ENCODE measurements at places on chromosomes 3 and 15.

- DNase-seq = no peak
Observed at GRCh38 chr15:73374604-73375003, 5.8 kb upstream of the HCN4 start.

- DNase-seq = no peak
Observed at GRCh38 chr3:64650096-64650622, 37.6 kb downstream of the ADAMTS9 start.

GRCh38 chr15:33742800-33743199 lies 225.5 kb upstream of the CHRM5 start:
- DNase-seq = no peak

- no peak for DNase-seq
Observed at GRCh38 chr3:125179143-125179883, 33.2 kb downstream of the SLC12A8 start.

DNA sequence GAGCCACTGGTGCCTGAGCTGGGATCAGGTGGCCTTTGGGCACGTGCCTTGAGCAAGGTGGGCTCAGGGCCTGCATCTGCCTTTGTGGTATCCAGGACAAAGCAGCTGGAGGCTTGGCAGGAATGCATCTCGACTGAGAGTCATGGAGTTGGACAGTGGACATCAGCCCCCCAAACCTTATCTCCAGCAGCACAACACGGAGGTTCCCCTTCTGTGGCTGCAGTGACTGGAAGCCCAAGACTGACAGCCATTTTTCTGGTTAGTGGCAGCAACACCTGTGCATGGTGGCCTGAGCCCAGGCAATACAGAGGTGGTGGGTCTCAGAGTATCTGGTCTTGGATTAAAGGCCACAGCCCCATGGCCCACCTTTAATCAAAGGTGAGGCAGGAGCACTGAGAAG lies 27.8 kb upstream of the TSEN2 start:
- DNase-seq = no peak

GRCh38 chr3:52792961-52793695 lies 1.5 kb upstream of the ITIH3 start:
- DNase-seq = no peak

GRCh38 chr15:101092156-101092866 lies 159.5 kb downstream of the CHSY1 start:
- DNase-seq = no peak

GRCh38 chr15:79051941-79052731 lies 38.4 kb downstream of the RASGRF1 start:
- no peak for DNase-seq

DNA sequence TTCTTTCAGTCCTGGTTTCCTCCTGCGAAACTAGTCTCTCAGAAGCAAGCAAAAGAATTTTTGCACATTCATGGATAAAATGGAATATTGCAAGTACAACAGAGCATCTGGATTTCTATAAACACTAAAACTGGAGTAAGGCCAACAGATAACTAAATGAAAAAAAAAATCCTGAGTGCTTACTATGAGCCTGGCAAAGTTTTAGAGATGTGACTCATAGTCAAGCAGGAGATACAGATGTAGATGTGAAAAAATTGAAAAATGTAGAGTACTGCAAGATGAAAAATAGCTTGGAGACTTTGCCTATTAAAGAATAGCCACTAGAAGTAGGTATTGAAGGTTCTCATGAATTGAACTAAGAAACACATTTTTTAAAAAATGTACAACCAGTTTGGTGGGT lies 397.4 kb downstream of the OTOL1 start:
- DNase-seq = no peak

GRCh38 chr15:54719325-54719724 lies 477.4 kb downstream of the RSL24D1 start:
- no peak for DNase-seq

DNA sequence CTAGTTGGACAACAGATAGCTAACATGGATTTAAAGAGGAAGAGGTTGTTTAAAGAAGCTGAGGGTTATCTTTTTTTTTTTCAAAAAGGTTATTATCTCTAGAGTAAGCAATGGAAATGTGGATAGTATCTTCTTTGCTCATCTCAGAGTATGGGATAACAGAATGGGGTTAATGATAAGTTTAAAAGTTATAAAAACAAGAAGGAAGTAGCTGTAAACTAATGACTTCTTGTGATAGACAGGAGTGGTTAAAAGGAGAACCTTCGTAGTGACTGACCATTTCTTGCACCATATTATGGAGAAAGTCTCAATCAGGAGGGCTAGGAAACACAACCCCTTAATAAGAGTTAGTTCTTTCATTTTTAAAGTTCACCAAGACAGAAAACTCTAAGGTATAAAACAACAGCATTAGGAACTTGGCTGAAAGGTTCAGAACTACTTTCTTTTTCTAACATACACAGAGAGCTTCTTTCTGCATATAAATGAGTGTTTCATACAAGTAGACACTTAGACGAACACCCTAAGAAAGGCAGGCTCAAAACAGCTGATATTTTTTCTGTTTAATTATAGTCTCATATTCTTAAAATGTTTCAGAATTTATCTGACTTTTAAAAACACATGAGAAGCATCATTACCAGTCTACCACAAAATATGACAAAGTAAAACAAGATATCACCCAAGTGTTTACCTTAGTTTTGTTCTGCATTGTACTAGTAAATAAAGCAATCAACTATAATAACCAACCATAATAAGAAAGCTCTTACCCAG lies 140.0 kb downstream of the MEIS2 start:
- DNase-seq = no peak

DNA sequence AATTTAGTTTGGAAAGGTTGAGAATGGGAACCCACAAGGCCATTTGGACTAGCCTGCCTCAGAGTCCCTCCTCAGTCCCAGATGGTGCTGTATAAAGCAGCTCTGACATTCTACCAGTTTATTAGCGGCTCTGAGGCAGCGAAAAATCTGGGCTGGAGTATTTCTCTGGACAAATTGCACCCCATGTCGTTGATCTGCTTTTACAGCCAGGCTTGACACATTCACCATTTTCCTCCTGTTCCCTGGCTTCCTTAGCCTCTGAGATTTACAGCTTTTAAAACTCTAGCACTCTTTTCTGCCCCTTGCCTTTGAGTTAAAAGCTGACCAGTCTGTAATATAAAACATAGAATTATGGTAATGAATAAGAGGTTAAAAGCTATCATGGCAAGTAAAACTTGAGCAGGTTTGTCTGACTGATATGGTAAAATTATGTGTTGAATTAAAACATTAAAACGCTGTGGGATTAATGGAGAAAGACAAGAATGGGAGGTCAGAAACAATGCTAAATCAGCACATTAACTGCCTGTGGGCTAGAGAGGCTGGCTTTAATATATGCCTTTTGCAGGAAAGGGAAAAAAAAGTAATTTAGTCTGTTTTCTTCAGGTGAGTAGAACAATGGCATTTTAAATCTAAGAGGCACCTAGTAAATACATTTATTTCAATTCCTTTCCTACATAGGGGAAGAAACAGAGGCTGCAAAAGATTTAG lies 131.2 kb downstream of the MCTP2 start:
- DNase-seq = no peak

DNA sequence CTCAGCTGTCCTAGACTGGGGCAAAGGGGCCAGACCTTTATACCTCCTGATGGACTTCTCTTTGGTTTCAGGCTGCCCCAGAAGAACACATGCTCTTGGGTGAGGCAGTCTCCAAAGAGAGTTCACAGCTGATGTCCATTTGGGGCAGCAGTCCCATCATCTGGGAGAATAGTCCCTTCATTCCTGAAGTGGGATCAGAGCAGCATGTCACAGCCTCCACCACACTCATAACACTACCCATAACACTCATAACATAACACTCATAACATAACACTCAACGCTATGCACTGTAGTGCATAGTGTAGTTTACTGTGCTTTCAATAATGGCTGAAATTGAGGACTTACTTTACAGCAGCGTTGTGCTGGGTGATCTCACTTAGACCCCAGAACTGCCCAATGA lies 36.7 kb upstream of the PLCL2 start:
- no peak for DNase-seq

- DNase-seq = no peak
Observed at GRCh38 chr3:12227833-12228232, 61.0 kb upstream of the PPARG start.

DNA sequence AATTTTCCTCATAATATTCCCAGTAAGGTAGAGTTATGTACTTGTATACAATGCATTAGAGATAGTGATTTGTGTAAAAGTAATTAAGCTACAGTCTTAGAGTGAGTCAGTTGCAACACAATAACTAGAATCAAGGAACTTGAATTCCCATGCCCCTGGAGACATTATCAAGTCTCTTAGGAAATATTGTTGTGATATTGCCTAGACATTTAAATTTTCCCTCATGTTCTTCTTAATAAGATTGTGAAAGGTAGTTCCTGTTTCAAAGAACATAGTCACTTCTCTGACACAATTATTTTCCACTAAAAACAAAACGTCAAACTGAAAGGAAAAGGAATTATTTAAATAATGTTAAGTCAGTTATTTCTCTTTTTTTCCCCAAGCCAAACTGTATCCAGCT lies 13.0 kb upstream of the ATP1B3 start:
- no peak for DNase-seq

DNA sequence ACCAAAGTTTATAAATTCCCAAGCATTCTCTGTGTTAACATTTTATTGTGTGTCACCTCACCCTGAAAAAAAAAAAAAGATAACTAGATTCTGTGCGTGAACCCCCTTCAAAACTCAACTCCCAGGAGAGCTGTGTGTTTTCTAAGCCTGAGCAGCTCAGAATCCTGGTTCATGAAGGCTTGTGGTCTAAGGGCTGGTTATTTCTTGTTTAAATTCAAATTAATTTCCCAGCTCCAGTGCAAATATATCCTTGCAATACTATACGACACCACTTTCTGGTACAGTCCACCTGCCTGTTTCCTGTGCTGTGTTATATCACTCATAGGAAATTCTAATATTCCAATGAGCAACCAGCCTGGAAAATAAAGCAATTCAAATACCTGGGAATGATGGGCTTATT lies 23.4 kb upstream of the MYZAP start:
- DNase-seq = no peak

DNA sequence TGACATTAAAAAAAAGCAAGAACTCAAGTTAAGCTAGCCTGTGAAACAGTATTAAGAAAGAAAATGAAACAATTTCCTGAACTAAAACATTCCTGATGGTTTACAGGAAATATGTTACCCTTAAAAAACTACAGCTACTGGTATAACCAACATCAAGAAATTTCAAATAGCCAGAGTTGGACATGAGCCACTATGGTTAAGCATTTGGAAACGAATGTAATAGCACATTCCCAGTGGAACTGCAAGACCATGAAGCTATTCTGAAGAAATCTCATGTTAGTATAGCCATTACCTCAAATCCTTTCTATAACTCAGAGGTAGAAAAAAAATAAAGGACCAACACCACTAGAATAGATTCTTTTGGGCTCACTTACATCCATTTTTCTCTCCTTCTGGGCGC lies 30.2 kb downstream of the CPNE4 start:
- no peak for DNase-seq

DNA sequence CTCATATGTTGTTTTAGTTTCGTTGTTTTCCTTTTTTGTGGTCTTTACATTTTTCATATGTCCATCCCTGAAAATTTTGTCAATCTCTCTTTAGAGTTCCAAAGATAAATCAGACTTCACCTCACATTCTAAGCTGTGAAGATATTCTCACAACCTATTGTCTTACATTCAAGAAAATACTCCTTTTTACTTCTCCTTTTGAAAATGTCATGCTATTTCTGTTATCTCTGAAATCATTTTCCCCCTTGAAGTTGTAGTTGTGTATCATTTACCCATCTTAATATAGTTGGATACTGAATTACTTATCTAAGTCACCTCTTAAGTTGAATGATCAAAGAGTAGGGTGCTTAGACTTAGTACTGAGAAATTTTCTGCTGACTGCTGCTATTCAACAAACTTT lies 74.3 kb downstream of the DCUN1D1 start:
- DNase-seq = no peak

- no peak for DNase-seq
Observed at GRCh38 chr15:43489191-43489590, 3.8 kb downstream of the TP53BP1 start.

- DNase-seq = no peak
Observed at GRCh38 chr3:127438371-127438770, 150.5 kb upstream of the PRR20G start.

- DNase-seq = no peak
Observed at GRCh38 chr3:161781381-161781780, 284.8 kb downstream of the OTOL1 start.

- no peak for DNase-seq
Observed at GRCh38 chr15:39310633-39311032, 270.2 kb upstream of the THBS1 start.

- no peak for DNase-seq
Observed at GRCh38 chr15:56776839-56777238, 43.5 kb upstream of the ZNF280D start.

- DNase-seq = no peak
Observed at GRCh38 chr15:46714950-46715349, 1002.4 kb upstream of the SEMA6D start.

DNA sequence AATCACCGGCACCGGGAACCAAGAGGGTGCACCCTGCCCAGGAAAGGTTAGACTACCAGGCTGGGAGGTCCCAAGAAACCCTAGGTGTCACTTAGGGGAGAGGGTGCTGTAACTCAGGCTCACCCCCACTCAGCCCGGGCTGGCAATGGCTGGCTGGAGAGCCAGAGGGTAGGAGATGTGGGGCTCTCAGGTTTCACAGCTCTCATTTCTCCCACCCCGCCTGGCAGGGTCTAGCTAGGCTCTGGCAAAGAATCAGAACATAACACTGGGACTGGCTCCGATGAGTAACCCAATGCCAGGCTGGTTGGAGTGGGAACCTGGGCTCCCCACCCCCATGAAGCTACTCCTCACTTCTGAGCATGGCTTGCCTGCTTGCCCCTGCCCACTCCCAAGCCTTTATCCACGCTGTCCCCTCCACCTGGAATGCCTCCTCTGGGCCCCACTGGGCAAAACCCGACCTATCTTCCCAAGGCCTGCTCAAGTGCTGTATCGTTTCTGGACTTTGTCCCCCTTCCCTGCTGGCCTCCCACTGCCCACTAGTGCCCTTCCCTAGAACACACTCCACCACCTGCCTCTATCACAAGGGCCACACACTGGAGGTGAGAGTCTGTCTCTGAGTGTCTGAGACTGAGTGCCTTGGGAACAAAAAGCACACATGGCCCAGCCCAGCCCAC lies 2.0 kb downstream of the CIB2 start:
- no peak for DNase-seq
